ENCODE measurements at places on chromosomes 12 and 14. TPM values are rescaled to one million over a fixed set of nuclear protein-coding genes. Genes with fewer than 3 reads are reported as not detected.

GRCh38 chr14:74667758-74668157, 45.1 kb downstream of the AREL1 start:
- no peak overlapping the region for H3K4me3 ChIP-seq
- H3K36me3 ChIP-seq: peaks cover 42% of the 10 kb centered on the region
- no peak for DNase-seq
- H3K4me1 ChIP-seq: peaks cover 7% of the 10 kb centered on the region
- H3K27me3 ChIP-seq: no peaks in the 10 kb centered on the region
- peak overlapping the region; percentile 70 for H3K27ac ChIP-seq

GRCh38 chr12:91877022-91877421, 268.6 kb downstream of the BTG1 start:
- no peaks in the 10 kb centered on the region for H3K27me3 ChIP-seq
- H3K4me1 ChIP-seq: peaks cover 63% of the 10 kb centered on the region
- H3K4me3 ChIP-seq: peak overlapping the region; percentile 63
- DNase-seq: peak; percentile 93
- H3K27ac ChIP-seq: peak overlapping the region; percentile 99

Gene EML1
- total RNA-seq: 0.56 TPM

- H3K4me1 ChIP-seq: peaks cover 61% of the 10 kb centered on the region
- H3K27ac ChIP-seq: peak overlapping the region; percentile 96
- peak; percentile 86 for DNase-seq
- peak overlapping the region; percentile 35 for H3K4me3 ChIP-seq
- H3K36me3 ChIP-seq: no peaks in the 10 kb centered on the region
Observed at GRCh38 chr12:110776410-110776809, 33.7 kb upstream of the PPP1CC start.

DNA sequence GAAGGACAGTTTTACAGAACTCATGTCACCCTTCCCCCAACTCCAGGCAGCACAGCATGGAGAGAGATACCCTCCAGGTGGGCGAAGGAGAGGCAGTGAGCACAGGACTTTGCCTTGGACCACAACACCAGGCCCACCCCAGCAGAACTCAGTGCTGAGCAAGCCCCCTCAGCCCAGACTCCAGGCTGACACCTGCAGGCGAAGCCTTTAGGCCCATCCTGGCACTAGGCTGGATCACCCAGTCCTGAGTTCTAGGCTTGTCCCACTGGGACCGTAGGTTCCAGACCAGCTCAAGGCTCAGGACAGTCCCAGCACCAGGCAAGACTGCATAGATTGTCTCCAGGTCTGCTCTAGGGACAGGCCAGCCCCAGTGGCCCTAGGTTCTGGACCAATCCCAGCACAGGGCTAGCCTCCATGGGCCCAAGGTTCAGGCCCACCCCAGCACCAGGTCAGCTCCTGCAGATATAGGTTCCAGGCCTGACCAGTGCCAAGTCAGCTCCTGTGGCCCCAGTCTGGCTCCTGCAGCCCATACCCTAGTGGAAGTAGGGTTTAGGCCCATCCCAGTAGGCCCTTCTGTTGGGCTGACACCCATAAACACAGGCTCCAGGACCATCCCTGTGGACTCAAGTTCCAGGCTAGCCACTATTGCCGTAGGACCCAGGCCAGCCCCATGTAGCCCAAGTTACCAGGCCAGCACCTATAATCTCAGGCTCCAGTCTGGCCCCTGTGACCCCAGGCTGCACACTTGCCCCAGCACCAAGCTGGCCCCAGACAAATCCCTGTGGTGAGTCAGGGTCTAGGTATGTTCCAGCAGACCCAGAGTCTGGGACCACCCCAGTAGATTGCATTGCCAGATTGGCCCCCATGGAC, 9.4 kb downstream of the WASHC3 start:
- peaks cover 44% of the 10 kb centered on the region for H3K36me3 ChIP-seq
- H3K4me3 ChIP-seq: no peak overlapping the region
- H3K4me1 ChIP-seq: peaks cover 32% of the 10 kb centered on the region
- no peak overlapping the region for H3K27ac ChIP-seq

Gene INSM2
- total RNA-seq: not detected

- no peak overlapping the region for H3K4me3 ChIP-seq
- H3K36me3 ChIP-seq: peaks cover 38% of the 10 kb centered on the region
- H3K27me3 ChIP-seq: no peaks in the 10 kb centered on the region
- H3K4me1 ChIP-seq: no peaks in the 10 kb centered on the region
- H3K27ac ChIP-seq: peak overlapping the region; percentile 46
Observed at GRCh38 chr12:49031573-49032161, 13.1 kb upstream of the PRKAG1 start.

DNA sequence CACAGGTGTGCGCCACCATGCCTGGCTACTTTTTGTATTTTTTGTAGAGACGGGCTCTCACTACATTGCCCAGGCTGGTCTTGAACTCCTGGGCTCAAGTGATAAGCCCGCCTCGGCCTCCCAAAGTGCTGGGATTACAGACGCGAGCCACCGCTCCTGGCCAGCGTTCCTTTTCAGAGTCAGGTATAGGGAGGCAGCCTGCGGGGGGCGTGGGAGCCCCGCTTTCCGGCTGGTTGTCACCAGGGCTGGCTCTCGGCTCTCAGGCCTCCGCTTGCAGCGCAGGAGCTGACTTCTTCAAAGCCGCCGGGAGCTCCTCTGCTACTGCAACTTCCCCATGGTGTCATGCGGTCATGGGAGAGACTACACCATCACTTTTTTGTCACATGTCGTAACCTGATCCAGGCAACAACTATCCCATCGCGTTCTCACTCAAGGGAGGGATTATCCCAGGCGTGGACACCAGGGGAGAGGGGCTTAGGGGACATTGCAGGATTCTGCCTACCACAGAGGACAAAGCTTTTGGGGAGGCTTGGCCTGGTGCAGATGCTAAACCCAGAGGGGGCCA, 129.4 kb downstream of the SCARB1 start:
- no peak overlapping the region for H3K27ac ChIP-seq
- peaks cover 23% of the 10 kb centered on the region for H3K4me1 ChIP-seq

DNA sequence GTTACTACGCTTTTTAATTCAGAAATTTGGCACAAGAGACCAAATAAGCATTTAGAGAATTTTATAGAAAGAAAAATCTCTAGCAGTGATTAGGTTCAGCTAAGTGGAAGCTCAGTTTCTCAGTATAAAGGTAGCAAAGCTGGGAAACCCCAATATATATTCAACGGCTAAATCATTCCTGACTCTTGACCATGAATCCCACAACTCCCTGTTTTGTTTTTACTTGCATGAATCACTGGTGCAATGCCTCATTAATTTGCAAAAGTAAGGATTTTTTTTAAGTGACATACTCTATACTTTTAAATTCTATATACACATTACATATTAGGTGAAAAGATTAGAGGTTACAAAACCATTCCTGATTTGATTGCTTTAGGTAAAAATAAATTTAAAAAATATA, 74.3 kb upstream of the PLEKHG7 start:
- no peaks in the 10 kb centered on the region for H3K4me1 ChIP-seq
- H3K27me3 ChIP-seq: no peaks in the 10 kb centered on the region
- H3K27ac ChIP-seq: no peak overlapping the region
- no peak for DNase-seq
- no peaks in the 10 kb centered on the region for H3K36me3 ChIP-seq
- H3K4me3 ChIP-seq: no peak overlapping the region

Gene SRGAP1
- total RNA-seq: 0.02 TPM

Gene FAM222A
- total RNA-seq: 0.76 TPM

DNA sequence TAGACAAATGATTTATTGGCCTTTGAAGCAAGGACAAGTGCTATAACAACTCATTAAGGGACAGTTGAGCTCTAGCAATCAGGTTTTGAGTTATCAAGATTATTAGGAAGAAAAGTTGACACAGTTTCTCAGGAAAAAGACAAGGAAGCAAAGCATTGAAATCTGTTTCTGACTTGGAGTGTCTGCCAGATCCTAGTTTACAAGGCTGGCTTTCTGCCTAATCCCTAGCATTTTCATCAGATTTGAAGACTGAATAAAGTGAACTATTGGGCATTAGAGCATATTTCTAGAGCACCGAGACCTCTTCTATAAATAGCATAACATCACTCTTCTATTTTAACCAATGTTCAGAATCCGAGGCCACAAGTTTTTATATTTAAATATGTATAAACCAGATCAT, 7.0 kb downstream of the SYT1 start:
- no peak overlapping the region for H3K27ac ChIP-seq
- no peaks in the 10 kb centered on the region for H3K4me1 ChIP-seq
- no peaks in the 10 kb centered on the region for H3K36me3 ChIP-seq
- H3K4me3 ChIP-seq: no peak overlapping the region
- H3K27me3 ChIP-seq: no peaks in the 10 kb centered on the region

- H3K27me3 ChIP-seq: no peaks in the 10 kb centered on the region
- peak overlapping the region; percentile 55 for H3K27ac ChIP-seq
- H3K4me3 ChIP-seq: no peak overlapping the region
Observed at GRCh38 chr12:13164921-13165616, 31.5 kb upstream of the EMP1 start.

GRCh38 chr12:105538880-105539279, 208.4 kb downstream of the C12orf75 start:
- no peak for DNase-seq
- no peaks in the 10 kb centered on the region for H3K36me3 ChIP-seq
- H3K4me3 ChIP-seq: no peak overlapping the region
- H3K27ac ChIP-seq: no peak overlapping the region

Data from activated CD8-positive, alpha-beta T cell treated with anti-CD3 and anti-CD28 coated beads for 36 hours (primary cell).